ENCODE measurements at places on chromosomes 3 and 15. TPM values are rescaled to one million over a fixed set of nuclear protein-coding genes. Genes with fewer than 3 reads are reported as not detected.

GRCh38 chr3:58099865-58100264 lies 91.6 kb downstream of the FLNB start:
- DNase-seq, result no peak

DNA sequence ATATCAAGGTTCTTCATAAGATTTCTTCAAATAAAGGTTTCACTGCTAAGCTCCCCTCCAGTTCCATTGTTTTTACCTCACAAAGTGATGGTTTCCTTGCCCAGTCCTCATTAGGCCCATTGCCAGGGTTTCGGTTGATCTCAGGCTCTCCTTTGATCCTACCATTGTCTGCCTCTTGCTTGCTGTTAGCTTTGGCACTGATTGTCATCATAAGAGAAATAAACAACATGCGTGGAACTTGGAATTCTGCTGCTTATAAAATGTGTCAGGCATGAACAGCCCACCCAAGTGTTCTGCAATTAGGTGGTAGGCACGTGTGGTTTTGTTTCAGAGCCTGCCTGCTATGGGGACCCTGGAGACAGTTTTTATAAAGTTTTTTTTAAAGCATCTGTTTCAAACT lies 107.6 kb upstream of the BFSP2 start:
- no peak for DNase-seq

- DNase-seq, result no peak
These were observed 49.9 kb upstream of the IL12A start for GRCh38 chr3:159938714-159939113.

GRCh38 chr3:53856964-53857363 lies 10.6 kb downstream of the IL17RB start:
- DNase-seq, result no peak

- no peak for DNase-seq
These were observed 445.1 kb downstream of the MECOM start for GRCh38 chr3:169218314-169218983.

DNA sequence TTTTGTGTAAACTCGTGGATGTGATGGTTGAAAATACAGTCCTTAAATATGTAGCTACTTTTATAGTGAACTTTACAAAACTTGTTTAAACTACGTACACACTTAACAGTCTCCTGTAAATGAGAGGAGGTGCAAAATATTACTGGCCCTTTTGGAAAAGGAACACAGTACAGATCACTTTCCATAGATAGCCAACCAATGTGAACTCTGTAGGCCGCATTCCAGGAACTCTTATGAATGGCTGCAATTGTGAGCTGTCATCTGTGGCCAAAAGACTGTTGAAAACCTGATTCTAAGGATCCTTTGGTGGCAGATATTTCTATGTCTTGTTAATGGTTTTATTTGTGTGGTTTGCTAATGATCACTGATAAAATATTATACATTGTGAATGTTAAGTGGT lies 6.2 kb downstream of the TSC22D2 start:
- DNase-seq, result no peak

DNA sequence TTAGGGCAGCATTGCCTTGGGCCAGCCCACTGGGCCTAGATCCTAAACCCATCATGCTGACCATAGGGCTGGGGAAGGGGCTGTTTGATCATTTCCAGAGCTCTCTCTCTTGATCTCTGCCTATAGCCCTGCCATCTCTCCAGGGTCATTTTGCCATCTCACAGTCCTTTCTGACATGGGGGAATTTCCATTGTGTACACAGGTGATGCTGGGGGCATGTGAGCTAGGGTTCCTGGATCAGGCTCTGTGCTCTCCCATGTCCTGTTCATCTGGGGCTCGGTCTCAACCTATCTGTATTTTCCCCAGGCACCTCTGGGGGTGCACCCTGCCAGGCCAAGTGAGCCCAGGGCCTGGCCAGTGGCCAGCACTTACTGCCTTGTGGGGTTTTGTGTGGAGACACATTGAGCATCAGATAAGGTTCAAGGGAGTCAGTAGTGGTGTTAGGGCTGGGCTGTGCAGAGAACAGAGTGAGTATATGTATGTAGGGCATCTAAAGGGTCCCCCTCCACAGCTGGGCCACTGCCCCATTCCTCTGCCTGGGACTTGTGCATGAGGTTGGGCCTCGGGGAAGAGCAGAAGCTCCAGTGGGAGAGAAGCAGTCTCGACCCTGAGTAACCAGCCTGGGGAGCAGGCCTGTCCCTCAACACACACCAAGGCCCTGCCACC lies 25.7 kb upstream of the APEH start:
- no peak for DNase-seq

GRCh38 chr3:128077202-128077624 lies 25.0 kb downstream of the SEC61A1 start:
- peak; percentile 51 for DNase-seq

DNA sequence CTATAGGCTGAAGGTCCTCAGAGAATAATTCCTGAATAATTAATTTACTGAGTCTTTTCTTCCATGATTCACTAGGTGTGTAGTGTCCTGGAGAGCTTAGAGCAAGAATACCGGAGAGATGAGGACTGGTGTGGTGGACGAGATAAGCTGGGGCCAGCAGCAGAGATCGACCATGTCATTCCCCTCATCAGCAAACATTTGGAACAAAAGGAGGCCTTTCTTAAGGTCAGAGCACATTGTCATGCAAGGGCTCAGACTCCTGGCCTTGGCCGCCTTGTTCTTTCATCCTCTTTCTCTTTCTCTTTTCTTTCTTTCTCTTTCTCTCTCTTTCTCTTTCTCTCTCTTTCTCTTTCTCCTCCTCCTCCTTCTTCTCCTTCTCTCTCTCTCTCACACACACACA lies 291.4 kb upstream of the UMPS start:
- DNase-seq, result no peak

DNA sequence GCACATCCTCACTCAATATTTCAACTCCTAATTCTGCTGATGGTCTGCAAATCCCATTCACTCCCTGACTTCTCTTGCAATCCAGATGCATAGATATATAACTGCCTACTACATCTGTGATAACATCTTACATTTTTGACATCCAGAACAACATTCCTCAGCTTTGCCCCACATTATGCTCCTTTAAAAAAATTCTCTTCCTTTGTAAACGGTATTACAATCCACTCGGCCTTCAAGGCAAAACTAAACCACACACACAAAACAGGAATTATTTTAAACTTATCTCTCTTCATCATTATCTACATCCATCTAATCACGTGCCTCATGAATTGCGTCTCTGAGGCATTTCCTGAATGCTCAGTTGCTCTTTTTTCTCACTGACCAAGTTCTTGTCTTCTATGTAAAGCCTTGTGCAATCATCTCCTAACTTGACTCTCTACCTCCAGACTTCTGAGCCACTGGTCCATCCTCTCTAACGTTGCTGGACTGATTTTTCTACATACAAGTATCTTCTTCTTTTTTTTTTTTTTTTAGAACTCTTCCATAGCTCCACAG lies 117.0 kb downstream of the SATB1 start:
- no peak for DNase-seq

- no peak for DNase-seq
These were observed 68.6 kb upstream of the ATP13A3 start for GRCh38 chr3:194555175-194556062.

DNA sequence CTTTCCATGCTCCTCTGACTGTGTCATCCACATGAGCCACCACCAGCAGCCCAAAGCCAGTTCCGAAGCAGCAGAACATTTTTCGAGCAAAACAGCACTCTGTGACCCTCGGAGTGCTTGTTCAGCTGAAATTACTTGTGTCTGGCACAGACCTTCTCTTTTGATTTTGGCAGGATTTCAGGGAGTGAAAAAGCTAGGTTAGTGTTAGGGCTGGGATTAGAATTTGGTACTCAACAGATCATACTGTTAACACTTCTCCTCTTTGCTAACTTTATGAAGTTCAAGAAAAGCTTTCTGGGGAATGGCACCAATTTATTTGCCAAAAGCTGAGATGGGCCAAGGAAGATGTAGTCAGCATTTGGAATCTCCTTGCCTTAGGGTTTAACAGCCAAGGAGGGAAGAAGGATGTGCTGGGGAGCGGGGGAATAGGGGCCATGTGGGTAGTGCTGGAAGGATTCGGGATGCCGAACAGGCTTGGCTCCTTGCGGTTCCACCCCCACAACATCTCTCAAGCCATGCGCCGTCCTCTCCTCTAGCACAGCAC lies 55.1 kb upstream of the TRA2B start:
- DNase-seq, result peak; percentile 62

DNA sequence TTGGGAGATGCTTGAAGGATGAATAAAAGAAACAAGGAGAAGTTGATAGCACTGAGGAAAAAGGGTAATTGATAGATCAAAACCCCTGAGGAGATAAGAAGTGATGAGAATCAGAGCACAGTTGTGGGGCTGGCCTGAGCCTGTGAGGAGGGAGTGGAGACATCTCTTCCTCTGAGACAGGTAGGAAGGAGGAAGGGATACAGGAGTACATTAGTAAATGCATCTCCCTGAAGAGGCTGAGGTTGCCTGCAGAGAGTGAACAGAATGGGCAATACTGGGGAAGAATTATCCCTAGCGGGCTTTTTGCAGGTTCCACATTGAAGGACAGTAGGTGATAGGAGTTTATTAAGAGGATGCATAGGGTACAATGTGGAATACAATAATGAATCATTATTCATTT lies 17.3 kb upstream of the SCAMP5 start:
- DNase-seq, result no peak

- no peak for DNase-seq
These were observed 3.1 kb upstream of the ATP10A start for GRCh38 chr15:25866251-25866650.

- no peak for DNase-seq
These were observed 20.5 kb downstream of the RBPMS2 start for GRCh38 chr15:64754663-64755426.

DNA sequence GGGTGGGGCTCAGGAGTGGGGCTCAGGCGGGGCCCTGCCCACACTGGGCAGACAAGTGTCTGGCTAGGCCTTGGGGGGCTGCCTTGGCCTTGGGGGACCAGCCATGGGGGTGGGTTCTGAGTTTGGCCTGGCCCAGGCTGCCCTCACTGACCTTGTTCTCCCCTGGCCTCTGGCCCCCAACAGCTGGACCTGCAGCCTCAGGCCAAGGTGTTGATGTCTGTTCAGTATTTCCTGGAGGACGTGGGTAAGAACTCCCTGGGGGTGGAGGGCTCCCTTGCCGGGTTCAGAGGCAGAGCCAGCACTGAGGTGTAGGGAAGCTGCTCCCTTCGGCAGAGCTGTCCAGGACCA lies 20.0 kb downstream of the PRKCD start:
- no peak for DNase-seq

DNA sequence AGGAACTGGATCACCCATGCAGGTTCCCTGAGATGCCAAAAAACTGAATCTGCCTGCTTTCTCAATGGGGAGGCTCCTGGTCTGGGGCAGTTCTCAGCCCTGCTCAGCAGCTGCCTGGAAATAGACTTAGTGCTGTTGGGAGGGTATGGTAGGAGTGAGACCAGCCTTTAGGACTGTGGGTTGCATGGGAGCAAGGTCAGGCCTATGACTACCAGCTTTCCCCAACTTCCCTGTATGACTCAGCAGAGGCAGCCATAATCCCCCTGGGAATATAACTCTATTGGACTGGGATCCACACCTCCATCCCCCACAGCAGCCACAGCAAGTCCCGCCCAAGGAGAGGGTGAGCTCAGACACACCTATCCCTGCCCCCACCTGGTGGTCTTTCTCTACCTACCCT lies 87.0 kb downstream of the CFAP44 start:
- no peak for DNase-seq

- DNase-seq, result no peak
These were observed 756.3 kb downstream of the NTRK3 start for GRCh38 chr15:87500240-87500639.

DNA sequence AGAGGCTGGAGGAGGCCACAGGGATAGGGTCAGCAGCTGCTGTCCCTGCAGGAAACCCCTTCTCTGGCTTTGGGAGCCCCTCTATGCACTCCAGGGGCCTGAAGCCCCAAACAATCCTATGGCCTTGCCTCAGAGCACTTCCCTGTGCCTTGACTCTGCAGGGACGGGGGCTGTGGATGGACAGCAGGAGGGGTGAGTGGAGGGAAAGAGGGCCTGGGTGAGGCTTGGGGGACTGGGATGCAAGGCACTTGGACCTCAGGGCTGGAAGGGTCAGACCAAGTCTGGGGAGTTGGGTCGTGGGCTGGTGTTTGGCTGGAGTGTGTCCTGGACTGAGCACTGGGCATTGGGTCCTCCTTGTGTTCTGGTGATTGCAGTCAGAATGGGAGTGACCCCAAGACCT lies 769.8 kb downstream of the EPHA3 start:
- DNase-seq, result no peak

- DNase-seq, result no peak
These were observed 15.3 kb upstream of the PLCL2 start for GRCh38 chr3:16869261-16870005.

DNA sequence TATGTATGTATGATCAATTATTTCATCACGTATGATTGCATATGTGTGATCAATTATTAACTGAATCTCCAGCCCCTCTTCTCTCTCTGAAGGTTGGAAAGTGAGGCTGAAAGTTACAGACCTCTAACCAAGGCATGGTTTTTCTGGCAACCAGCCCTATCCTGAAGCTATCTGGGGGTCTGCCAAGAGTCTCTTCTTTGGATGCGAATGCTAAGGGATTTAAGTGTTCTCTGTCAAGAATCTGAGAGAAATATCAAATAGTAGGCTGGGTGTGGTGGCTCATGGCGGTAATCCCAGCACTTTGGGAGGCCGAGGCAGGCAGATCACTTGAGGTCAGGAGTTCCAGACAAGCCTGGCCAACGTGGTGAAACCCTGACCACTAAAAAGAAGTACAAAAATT lies 8.1 kb downstream of the NKTR start:
- no peak for DNase-seq

GRCh38 chr3:47016086-47016933 lies 36.8 kb downstream of the NBEAL2 start:
- no peak for DNase-seq

DNA sequence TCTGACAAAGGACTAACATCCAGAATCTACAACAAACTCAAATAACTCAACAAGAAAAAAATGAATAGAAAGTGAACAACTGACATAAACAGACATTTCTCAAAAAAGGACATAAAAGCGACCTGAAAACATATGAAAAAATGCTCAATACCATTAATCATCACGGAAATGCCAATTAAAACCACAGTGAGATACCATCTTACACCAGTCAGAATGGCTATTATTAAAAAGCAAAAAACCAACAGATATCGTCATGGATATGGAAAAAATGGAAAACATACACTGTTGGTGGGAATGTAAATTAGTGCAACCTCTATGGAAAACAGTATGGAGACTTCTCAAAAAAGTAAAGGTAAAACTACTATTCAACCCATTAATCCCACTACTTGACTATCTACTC lies 53.3 kb downstream of the ZNF385D start:
- DNase-seq, result no peak

Gene PRTG
- 3.0 TPM for total RNA-seq

Gene IQCF5
- total RNA-seq, result not detected

Gene COL6A5
- not detected for total RNA-seq

Gene RASSF1
- 13.5 TPM for total RNA-seq

Gene GRK7
- total RNA-seq, result not detected

Gene STXBP5L
- total RNA-seq, result 2.9 TPM

Gene CADM2
- 0.10 TPM for total RNA-seq

Gene LHFPL4
- 0.10 TPM for total RNA-seq

Gene LSM3
- 6.5 TPM for total RNA-seq

Gene SNX22
- 0.79 TPM for total RNA-seq

Gene GPR149
- not detected for total RNA-seq

All from adrenal gland (tissue), 19 donors.